ENCODE measurements at places on chromosomes 2 and 18.

GRCh38 chr2:199303728-199304177, 154.0 kb downstream of the SATB2 start:
- DNase-seq: no peak

DNA sequence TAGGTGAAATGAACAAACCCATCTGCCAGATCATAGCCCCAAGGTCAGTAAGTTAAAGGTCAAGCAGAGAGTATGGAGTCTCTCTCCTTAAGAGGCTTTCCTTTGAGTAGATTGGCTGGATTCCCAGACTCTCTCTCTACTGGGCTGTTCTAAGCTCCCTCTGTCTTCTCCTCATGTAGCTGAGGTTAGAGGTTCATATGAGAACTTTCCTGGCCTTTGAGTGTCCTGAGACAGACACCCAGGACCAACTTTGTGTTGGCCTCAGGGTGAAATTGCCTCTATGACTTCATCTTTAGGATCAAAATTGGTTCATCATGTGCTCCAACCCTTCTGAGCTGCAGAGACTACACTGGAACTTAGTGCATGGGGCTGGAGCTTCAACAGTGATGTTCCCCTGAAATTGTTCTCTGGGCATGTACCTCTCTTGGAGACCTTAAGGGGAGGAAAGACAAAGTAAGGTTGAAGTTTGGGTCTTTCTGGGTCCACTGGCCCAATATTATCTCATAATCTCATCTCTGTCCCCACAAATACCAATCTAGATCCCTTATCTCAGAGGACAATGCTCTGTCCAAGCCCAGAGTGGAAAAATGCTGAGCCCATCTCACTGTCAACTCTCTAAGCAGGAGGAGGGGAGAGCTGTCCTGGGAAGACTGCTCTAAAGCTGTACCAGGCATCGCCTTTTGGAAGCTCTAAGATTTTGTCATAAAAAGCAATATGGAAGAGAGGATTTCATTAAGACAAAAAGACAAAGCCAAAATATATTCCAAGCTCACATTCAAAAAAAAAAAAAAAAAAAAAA, 177.3 kb upstream of the ARL4C start:
- no peak for DNase-seq

DNA sequence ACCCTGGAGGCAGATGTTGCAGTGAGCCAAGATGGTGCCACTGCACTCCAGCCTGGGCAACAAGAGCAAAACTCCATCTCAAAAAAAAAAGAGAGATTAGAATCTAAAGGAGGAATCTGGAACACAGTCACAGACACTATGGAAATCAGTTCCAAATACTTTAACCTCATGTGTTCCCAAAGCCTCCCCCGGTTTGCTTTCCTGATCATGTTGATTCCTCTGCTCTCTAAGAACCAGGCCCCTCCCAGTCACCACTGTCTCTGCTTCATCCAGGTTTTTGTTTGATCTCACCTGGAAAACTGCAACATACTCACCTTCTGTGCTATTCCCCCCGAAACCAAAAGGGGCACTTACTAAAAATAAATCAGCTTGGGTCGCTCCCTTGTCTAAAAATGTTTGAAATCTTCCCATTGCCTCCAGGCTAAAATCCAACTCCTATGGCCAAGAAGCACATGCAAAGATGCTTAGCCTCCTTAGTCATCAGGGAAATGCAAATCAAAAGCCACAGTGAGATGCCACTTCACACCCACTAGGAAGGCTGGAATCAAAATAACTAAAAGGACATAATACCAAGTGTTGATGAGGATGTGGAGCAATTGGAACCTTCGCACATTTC, 6.2 kb upstream of the NEU2 start:
- no peak for DNase-seq

- no peak for DNase-seq
Observed at GRCh38 chr2:31318361-31319336, 84.7 kb downstream of the EHD3 start.

- DNase-seq: no peak
Observed at GRCh38 chr2:180938451-180938850, 42.0 kb upstream of the UBE2E3 start.

DNA sequence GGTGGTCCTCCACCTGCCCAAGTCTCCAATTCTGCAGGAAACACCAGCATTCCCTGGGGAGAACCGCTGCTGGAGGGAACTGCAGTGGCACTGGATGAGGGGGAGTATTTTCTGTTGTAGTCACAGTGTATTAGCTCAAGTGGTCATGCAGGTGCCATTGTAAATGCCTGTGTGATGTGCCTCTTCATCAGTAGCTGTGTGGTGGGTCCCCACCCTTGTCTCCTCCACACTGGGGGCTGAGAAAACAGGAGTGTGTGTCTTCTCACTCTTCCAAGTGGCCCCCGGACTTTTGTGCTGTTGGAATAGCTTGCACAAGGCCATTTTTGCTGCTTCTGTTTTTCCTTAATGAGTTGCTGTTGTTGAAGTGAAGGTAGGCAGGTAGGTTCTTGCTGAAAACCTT, 8.7 kb downstream of the NCK2 start:
- DNase-seq: no peak

Data from putamen (tissue), 1 donor.